ENCODE measurements at places on chromosomes 13 and 19. TPM values are rescaled to one million over a fixed set of nuclear protein-coding genes. Genes with fewer than 3 reads are reported as not detected.

GRCh38 chr13:45886466-45886865, 34.9 kb upstream of the SIAH3 start:
- no peak for DNase-seq

GRCh38 chr13:114166381-114167131, 12.5 kb upstream of the CFAP97D2 start:
- DNase-seq, result no peak

Gene IZUMO2
- not detected for total RNA-seq

Gene BEST2
- total RNA-seq, result not detected

DNA sequence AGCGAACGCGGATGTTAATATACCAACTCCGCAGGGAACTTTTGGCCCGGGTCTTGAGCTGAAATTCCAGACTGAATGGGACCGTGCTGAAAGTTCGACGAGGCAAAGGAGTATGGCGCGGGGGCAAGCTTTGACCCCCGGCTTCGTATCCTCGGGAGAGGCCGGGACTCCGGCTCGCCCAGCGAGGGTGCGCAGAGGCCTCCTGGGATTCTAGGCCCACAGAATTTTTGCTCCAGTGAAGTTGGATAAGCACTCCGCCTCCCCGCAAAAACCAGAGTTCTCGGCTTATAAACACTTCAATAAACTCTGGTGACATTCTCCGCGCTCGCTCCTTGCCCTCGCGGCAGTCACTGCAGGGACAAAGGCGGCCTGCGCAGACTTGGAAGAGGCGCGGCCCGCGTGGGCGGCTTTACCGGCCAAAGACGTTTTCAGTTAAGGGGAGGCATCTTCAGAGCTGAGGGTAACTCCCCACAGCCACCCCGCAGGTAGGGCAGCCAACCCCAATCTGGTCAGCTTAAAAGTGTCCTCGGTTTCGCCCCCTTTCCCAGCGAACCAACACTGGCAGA, 112.6 kb downstream of the KCNRG start:
- no peak for DNase-seq

Gene SUPT20H
- 58.6 TPM for total RNA-seq

Measured in kidney epithelial cell (primary cell).